ENCODE measurements at places on chromosomes 16 and 17.
A peak's percentile ranks its signal among the peaks of the same experiment; 100 is the strongest.

GRCh38 chr16:4968879-4969483 lies 10.9 kb downstream of the SEC14L5 start:
- DNase-seq = no peak

- DNase-seq = no peak
Measured at GRCh38 chr17:77929180-77929564, 29.3 kb upstream of the TNRC6C start.

DNA sequence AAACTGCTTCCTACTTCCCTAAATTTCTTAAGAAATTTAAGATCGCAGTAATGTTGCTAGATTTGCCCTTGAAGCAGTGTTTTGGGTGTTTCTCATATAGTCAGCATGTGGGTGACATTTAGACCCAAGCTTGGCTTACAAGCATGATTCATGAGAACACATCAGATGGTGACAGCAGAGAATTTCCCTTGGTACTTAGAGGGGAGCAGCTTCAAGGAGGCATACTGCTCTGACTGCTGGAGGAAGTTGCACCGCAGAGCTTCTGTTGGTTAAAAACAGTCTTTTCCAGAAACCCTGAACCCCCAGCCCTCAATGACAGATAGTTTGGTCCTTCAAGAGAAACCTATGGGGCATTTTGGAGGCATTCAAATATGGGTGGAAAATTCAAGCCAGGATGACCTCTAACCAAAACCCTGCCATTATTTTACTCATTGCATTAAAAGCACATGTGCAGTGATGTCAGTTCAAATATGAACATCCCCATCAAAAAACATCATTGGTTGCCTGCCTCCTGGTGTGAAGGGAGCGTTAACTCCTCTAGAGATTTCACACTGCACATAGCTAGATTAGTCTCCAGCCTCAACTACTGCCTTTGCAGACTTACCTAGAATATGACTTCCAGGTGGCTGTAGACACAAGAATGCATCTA lies 201.5 kb upstream of the CACNG5 start:
- DNase-seq = peak; percentile 38

- DNase-seq = peak; percentile 53
Measured at GRCh38 chr17:67245694-67246402, 852 bp upstream of the HELZ start.

- DNase-seq = no peak
Measured at GRCh38 chr17:8402921-8403536, 5.4 kb upstream of the RNF222 start.

DNA sequence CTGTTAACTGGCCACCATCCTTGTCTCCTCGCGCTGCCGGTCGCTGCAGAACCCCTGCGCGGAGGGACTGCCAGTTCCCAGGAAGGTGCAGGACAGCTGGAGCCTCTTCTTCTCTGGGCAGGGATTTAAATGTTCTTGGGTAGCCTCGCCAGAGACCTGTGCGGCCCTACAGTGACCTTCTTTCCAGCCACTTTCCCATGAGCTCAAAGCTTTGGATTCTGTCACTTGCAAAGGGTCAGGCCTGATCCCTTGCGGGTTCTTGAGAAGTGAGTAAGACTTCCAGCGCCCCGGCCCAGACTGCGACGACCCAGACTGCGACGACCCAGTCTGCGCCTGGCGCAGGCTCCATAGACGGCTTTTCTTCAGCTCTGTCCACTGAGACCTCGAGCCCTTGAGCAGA lies 1.4 kb upstream of the SLFN5 start:
- DNase-seq = peak; percentile 55

GRCh38 chr17:50176559-50177357 lies 11.0 kb downstream of the SGCA start:
- no peak for DNase-seq

DNA sequence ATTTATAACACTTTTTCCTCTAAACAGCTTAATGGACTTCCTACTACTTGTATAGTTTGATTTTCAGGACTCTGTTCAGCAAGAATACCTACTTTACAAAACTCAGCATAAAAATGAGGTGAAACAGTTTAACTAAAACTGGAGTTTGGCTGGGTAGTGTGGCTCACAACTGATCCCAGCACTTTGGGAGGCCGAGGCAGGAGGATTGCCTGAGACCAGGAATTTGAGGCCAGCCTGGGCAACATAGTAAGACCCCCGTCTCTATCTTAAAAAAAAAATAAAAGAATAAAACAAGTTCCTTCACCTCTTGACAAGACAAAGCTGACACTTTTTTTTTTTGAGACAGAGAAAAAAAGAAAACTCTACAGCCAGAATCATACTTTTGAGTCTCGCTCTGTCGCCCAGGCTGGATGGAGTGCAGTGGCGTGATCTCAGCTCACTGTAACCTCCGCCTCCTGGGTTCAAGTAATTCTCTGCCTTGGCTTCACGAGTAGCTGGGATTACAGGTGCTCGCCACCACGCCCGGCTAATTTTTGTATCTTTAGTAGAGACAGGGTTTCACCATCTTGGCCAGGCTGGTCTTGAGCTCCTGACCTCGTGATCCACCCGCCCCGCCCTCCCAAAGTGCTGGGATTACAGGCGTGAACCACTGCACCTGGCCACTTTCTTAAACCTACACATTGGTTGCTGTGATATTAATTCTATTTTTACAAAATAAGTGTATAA lies 2.6 kb downstream of the PDF start:
- DNase-seq = no peak

GRCh38 chr17:74199306-74200092 lies 4.0 kb upstream of the RPL38 start:
- DNase-seq = peak; percentile 72

DNA sequence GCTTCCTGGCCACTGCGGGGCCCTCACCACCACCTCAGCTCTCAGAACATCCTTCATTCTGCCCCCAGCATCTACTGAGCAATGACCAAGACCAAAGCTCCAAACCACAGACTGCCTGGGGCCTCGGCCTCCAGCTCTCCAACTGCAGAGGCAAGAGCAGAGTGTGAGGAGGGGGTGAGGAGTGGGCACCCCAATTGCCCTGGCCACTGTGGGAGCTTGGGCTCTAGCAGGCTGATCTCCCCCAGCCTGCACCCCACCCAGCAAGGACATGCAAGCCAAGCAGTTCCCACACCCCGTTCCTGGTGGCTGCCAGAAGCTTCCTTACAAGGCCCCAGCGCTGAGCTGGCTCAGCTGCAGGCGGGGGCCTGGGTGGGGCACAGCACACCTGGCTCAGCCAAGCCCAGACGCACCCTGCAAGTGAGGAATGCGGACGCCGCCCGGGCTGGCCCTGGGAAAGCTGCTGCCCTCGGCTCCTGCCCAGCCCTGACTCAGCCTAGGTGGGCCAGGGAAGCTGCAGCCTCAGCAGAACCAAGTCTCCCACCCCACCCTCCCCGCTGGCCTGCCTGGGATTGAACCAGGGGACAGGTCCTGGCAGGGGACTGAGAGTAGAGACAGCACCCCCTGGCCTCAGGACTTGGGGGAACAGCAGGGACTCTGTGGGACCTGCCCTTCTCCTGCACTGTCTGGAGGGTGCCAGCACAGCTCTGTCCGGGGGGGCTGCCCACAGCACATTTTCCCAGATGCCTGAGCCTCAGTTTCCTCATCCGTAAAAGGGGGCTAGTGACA lies 29.7 kb upstream of the KRT17 start:
- DNase-seq = no peak

- DNase-seq = no peak
Measured at GRCh38 chr16:89472711-89473075, 17.7 kb downstream of the ANKRD11 start.

DNA sequence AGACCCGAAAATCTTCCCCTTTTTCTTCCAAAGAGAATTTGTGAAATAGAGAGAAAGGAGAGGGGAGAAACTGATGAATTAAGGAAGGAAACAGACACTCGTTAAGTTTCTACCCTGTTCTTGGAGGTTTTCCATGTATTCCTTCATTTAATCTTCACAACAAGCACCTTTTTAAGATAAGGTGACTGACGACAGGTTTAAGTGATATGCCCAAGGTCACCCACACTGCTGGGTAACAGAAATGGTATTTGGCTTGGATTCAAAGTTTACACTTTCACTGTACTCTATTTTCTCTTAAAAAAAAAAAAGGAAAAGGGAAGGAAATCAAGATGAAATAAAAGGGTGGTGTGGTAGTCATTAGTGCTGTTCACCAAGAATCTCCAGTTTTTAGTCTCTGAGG lies 33.5 kb upstream of the TOX3 start:
- DNase-seq = no peak

All from activated CD4-positive, alpha-beta T cell treated with anti-CD3 and anti-CD28 coated beads, Interleukin-2, amount 50 U/mL, for 48 hours (primary cell).